ENCODE measurements at places on chromosomes 2 and 18.
A peak's percentile ranks its signal among the peaks of the same experiment; 100 is the strongest.

- no peak for DNase-seq
These were observed 222.1 kb downstream of the CELF4 start for GRCh38 chr18:37343542-37343851.

GRCh38 chr2:189116087-189116486, 63.5 kb downstream of the COL5A2 start:
- no peak for DNase-seq

GRCh38 chr18:60096428-60096827, 196.6 kb downstream of the PMAIP1 start:
- DNase-seq = no peak

GRCh38 chr18:22934789-22935188, 1.7 kb downstream of the RBBP8 start:
- no peak for DNase-seq

DNA sequence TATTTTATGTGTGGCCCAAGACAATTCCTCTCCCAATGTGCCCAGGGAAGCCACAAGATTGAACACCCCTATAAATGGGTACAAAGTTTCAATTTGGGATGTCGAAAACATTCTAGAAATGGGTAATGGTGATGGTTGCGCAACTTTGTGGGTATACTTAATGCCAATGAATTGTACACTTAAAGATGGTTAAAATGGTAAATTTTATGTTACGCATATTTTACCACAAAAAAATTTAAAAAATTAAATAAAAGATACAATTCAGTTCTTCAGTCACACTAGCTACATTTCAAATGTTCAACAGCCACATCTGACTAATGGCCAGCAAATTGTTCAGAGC, 34.9 kb downstream of the MYCN start:
- no peak for DNase-seq

DNA sequence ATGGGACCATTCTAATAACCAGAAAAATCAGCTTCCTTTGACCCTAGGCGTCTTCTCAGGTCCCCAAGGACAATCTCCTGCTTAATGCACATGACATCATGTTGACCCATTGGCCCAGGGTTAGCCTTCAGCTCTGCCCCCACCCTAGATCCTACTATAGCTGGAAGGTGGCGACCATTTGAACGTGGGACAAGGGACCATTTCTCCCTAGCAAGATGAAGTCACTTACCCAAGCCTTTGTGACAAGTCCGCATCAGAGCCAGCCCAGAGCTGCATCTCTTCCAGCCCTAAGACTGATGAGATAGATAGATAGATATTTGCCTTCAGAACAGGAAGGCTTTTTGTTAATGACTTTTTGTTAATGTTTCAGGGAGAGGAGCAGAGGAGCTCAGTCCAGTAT, 28.2 kb upstream of the TAF1B start:
- no peak for DNase-seq

GRCh38 chr2:15146960-15147359, 414.2 kb downstream of the NBAS start:
- DNase-seq = no peak

GRCh38 chr2:2083113-2083758, 247.8 kb downstream of the MYT1L start:
- DNase-seq = no peak

- DNase-seq = no peak
These were observed 334.1 kb upstream of the MYT1L start for GRCh38 chr2:2664989-2665833.

GRCh38 chr2:85414761-85415553, 3.6 kb upstream of the SH2D6 start:
- no peak for DNase-seq

- no peak for DNase-seq
These were observed 14.1 kb upstream of the CASP8 start for GRCh38 chr2:201246280-201246679.

GRCh38 chr2:24199968-24200590, 25.2 kb downstream of the FAM228A start:
- no peak for DNase-seq

DNA sequence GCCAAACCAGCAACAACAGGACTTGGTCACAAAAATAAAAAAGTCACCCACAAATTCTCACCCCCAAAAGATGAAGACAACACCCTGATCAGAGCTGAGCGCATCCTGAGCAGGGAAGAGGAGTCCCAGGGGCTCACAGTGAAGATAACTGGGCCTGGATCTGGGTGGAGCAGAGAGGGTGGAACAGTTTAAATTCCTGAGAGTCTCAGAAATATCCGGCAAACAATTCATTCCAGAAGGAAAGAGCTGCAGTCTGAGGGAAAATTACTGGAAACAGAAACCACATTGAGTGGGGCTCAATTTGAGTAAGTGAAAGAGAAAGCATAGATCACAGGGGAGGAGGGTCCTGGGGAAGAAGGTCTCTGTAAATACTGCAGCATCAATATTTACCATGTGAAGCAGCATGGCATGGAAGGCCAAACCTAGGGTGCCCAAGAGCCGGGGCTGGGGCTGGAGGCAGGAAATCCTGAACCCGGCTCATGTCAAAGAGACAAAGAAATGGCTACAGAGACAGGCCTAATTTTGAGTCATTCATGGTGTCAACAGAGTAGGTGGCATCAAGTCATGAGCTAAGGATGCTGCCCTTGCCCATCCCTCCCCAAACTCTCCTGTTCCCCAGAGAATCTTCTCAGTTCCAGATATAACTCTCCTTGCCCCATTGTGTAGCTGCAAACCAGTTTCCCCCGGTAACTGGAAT, 61.4 kb upstream of the ZBTB7C start:
- DNase-seq = no peak

- no peak for DNase-seq
These were observed 53.5 kb downstream of the RASGRP3 start for GRCh38 chr2:33529771-33530481.

GRCh38 chr2:144475044-144475443, 44.9 kb downstream of the ZEB2 start:
- DNase-seq = no peak

- DNase-seq = peak; percentile 74
These were observed at the start of gene COPS7B for GRCh38 chr2:231786177-231786916. COPS7B (plus strand) TSS chr2:231786445; CDS start chr2:231788571, 2,126 bp downstream.

- DNase-seq = no peak
These were observed 125.6 kb upstream of the CDC42EP3 start for GRCh38 chr2:37797081-37797480.

DNA sequence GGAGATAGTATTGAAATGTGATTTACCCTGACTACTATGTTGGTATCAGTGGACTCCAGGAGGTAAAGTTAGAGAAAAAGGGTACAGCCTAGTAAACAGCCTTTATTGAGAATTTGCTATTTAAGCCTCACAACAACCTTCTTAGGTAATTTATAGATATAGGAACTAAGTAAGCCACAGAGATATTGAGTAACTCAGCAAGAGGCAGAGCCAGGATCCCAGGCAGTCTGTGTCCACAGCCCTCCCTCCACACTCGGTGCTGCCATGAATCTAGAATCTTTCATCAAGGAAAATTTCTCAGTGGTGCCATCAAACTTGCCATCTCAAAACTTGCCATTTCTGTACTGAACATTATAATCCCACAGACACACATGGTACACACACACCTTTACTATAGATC, 170.9 kb downstream of the CAPN13 start:
- DNase-seq = no peak

DNA sequence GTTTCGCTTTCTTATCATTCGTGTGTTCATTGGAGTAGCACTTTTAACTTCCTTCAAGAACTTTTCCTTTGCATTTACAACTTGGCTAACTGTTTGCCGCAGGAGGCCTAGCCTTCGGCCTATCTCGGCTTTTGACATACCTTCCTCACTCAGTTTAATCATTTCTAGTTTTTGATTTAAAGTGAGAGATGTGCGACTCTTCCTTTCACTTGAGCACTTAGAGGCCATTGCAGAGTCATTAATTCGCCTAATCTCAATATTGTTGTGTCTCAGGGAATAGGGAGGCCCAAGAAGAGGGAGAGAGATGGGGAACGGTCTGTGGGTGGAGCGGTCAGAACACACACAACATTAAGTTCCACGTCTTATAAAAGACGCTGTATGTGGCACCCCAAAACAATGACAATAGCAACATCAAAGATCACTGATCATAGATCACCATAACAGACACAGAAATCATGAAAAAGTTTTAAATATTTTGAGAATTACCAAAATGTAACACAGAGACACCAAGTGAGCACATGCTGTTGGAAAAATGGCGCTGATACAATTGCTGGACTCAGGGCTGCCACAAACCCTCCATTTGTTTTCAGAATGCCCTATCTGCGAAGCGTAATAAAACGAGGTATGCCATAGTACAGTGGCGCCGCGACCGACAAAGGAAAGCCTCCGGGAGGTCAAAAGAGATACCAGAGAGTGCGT, 553 bp downstream of the TIGD1 start:
- no peak for DNase-seq

DNA sequence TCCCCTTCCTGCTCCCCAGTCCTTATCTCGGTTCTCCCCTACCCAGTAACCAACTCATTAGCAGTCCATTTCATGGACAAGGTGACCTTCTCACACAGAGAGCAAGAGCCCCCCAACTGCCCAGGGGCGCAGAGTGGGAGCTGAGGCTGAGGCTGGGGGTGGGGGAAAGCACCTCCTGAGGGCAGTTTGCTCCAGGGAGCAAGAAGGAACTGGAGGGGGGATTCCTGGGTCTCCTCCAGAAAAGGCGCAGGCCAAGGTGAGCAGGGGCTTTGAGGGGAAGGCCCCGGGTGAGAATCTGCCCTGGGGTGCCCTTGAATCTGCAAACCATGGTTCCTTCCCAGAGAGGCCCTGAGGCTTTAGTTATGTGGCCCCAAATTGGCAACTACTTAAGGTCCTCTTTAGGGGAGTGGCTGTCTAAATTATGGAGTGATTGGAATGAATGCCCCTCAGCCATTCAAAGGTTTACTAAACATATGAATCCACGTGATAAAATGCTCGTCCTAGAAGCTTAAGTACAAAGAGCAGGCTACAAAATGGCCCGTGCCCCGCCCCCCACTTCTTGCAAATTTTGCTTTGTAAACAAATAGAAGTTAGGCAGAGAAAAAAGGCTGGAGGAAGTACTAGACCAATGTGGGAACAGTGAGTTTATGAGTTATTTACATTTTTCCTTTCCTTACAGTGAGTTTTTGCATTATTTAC, 123.5 kb upstream of the HS6ST1 start:
- no peak for DNase-seq

DNA sequence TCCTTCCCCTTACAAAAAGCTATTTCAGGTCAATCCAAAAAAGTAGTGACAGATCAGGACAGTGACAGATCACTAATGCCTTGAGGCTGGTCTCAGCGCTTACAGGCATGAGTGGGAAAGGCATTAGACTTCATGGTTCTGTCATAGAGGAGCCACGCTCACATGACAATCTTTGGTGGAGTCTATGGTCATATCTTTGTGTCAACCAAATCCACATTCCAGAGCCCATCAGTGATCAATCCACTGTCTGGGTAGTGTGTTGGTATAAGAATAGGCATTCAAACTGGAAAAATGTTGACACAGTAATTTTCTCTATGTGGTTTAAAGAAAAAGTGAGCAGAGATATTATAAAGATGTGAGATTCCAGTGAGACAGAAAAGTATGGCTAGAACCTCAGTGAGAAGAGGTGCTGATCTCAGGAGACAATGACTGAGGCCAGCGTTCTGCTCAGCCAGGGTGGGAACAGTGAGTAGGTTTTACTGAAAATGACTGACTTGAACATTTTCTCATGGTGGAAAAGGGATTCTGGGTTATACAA, 215.0 kb downstream of the IRS1 start:
- DNase-seq = no peak

- DNase-seq = no peak
These were observed 96.9 kb downstream of the OSBPL1A start for GRCh38 chr18:24300703-24301102.

DNA sequence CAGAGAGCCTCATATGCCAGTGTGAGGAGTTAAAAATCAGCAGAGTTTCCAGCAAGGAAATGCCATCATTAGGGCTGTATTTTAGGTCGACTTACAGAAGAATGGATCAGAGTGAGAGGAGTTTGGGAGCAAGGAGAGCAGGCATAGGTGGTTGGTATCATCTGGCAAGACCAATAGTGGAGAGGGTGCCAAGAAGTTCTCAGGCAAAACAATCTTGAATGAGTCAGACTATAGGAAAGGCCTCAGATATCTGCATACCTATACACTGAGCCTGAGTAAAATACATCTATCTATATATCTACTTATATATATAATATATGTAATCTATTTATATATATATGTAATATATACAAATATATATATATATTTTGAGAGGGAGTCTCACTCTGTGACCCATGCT, 57.3 kb downstream of the TMEFF2 start:
- no peak for DNase-seq

- no peak for DNase-seq
These were observed 10.1 kb downstream of the DPP4 start for GRCh38 chr2:162063899-162064298.

DNA sequence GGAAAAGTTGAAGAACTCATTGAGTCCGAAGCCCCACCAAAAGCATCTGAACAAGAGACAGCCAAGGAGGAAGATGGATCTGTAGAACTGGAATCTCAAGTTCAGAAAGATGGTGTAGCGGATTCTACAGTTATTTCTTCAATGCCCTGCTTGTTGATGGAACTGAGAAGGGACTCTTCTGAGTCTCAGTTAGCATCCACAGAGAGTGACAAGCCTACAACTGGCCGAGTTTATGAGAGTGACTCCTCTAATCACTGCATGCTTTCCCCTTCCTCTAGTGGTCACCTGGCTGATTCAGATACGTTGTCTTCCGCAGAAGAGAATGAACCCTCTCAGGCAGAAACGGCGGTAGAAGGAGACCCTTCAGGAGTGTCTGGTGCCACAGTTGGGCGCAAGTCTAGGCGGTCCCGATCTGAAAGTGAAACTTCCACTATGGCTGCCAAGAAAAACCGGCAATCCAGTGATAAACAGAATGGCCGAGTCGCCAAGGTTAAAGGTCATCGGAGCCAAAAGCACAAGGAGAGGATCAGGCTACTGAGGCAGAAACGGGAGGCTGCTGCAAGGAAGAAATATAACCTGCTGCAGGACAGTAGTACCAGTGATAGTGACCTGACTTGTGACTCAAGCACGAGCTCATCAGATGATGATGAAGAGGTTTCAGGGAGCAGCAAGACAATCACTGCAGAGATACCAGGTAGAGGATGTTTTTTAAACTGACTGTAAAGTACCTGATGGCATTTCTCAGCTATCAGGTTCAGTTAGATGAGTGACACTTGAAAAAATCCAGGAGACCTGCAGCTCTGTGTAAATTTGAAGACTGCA, 111.9 kb downstream of the HAUS1 start:
- no peak for DNase-seq

DNA sequence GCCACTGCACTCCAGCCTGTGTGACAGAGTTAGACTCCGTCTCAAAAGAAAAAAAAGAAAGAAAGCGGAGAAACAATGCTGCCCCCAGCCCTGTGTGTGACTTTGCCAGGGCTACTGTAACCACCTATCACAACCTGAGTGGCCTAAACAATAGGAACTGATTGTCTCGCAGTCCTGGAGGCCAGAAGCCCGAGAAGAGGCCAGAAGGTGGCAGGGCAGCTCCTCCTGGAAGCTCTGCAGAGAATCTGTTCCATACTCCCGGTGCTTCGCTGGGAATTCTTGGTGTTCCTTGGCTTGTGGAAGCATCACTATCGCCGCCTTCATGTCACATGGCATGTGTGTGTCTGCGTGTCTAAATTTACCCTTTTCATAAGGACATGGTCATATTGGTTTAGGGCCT, 14.4 kb upstream of the RAB17 start:
- no peak for DNase-seq
